CD4-positive, alpha-beta T cell treated with Interleukin-4 for 1 hour (primary cell): ENCODE measurements at places on chromosomes 3 and 15.

GRCh38 chr15:50633653-50634052 is 52.9 kb downstream of the TRPM7 start:
- no peak for DNase-seq

GRCh38 chr3:69319652-69320051 is 66.2 kb downstream of the FRMD4B start:
- no peak for DNase-seq

DNA sequence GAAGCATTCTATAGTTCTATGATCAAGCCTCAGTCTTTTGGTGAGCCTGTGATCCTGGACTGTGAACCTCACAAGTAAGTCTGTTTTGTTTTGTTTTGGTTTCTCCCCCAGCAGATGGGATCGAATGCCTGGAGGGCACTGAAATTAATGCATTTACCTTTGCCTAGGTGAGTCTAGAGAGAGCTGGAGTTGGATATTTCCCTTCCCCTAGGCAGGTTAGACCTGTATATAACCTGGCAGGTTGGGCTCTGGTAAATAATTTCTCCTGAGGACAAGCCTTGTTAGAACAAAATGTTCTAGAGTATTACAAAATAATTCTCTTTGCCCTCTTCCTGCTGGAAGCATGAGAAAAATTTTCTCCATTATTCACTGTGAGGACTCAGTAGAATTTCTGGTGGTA is 211.9 kb downstream of the TPRG1 start:
- DNase-seq: no peak

DNA sequence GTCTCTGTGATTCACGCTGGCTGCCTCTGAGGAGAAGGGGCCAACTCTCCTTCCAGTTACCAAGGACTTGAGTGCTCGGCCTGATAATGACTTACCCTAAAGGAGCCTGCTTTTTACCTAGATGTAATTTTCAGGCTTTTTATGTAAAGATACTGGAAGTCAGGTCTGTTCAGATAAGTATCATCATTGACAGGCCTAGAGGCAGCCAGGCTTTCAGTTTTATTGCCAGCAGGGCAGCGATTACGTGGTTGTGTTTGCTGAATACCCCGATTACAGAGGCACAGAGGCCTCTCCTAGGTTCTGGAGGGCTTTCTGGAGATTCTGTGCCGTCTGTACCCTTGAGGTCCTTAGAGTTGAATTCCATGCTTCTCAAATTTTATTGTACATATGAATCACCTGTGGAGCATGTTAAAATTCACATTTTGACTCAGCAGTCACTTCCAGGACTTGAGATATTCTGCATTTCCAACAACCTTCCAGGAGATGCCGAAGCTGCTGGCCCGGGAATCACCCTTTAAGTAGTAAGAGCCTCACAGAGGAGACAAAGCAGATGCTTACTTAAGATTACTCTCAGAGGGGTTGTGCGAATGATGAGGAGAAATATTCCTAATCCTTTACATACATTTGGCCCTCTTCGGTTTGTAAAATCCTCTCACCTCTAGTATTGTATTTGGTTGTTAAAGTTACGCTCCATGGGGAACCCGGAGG is 160.1 kb upstream of the BHLHE40 start:
- DNase-seq: no peak

DNA sequence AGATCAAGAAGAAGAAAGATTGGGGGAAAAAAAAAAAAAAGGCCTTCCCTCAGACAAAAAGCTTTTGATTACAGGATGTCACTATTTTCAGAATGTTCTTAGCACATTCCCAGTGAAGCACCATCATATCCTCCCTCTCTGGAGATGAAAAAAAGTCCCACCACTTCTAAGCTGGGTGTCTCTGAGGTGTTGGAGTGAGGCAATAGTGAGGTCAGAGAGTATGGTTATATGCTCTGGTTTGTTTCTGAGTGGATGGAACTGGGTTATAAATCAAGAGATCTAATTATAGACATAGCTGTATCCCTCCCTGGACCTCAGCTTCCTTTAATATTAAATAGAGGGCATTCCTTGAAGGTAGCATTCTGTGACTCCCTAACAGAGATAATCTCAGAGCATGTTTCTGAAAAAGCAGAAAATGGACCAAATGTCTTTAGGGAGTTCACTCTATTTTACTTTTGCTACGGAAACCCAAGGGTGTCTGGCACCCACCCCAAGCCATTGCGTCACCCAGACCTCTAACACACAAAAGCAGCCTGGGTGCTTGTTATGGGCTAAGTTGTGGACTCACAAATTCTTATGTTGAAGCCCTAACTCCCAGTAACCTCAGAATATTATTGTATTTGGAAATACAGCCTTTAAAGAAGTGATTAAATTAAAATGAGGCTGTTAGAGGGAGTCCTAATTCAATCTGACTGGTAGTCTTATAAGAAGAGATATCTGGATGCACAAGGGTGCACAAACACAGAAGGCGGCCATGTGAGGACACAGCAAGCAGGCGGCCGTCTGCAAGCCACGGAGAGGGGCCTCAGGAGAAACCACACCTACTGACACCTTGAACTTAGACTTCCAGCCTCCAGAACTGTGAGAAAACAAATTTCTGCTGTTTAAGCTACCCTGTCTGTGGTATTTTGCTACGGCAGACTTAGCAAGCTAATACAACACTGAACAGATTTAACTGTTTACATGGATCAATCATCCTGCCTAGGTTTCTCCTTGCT is 81.5 kb downstream of the MB21D2 start:
- no peak for DNase-seq

DNA sequence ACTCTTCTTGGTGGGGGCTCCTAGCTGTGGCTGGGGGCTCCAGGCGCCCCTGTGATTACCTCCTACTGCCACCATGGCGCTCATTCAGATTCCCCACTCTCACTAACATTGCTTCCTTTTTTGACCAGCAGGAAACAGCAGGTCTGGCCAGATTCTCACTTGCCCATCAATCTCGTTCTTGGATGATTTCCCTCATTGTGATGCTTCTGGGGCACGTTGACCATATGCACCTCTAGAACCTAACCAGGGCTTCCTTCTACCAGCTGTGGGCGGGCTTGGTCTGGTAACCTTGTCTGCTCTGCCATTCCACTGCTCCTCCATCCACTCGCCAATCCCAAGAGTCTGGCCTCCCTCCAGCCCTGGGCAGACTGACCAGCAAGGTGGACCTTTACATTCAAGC is 35.9 kb upstream of the PTPN23 start:
- DNase-seq: no peak

- no peak for DNase-seq
Observed at GRCh38 chr3:142735462-142735861, 11.6 kb downstream of the TRPC1 start.

DNA sequence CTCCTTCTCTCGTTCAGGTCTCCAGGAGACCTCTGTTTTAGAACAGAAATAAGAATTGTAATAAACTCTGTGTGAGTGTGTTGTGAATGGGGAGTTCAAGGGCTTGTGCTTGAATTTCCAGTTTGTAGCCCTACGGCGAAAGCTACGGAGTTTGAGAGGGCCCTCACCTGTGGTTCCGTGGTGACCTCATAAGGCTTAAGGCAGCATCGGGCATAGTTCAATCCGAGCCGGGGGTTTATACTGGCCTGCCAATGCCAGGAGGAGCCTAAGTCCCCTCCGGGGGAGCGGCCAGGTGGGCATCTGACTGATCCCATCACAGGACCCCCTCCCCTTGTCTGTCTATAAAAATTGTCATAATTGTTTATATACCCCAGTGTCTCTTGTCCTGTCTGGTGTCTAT is 43.7 kb downstream of the ZBTB11 start:
- no peak for DNase-seq

DNA sequence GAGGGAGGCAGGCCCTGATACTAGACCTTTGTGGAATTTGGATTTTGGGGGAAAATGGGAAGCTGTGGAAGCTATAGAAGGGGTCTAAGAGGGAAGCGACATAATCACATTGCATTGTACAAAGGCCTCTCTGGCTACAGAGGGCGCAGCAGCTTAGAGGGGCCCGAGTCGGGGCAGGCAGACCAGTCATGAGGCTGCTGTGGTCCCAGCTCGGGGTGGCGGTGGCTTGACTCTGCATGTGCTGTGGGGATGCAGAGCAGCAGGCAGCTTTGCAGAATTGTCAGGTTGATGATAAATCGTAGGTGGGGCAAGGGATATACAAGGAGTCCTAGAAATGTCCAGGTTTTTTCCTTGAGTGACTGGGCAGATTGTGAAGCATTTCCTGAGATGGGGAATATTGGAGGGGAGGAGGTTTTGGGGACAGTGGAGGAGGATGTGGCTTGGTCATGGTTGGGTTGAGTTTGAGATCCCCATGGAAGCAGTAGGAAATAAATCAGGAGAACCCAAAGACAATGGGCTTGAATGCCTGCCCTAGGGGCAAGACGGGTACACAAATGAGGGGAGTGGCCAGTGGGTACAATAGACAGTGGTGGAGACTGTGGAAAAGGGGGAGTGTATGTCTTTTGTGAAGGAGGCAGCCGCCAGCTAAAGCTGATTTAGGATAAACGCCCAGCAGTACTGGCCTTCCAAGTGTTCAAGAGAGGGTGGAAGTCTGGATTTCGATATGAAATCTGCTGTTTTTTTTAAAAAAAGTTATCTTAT is 94.1 kb downstream of the HMG20A start:
- DNase-seq: no peak

DNA sequence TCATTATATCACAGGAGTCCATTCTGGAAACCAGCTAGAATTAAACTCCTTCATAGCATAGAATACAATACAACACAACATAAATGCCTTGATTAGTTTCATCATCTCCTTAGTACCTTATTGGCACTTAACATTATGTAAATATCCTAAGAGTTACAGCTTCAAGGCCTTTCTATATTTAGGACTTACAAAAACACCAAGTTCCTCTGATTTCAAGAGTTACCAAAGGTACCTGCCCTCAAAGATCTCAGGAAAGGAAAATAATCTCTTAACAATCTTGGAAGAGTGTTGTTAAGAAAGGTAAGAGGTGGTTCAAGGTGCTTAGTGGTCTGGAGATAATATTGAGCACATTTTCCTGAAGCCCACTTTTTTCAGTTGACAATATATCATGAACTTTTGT is 477.7 kb downstream of the IGSF11 start:
- DNase-seq: no peak

DNA sequence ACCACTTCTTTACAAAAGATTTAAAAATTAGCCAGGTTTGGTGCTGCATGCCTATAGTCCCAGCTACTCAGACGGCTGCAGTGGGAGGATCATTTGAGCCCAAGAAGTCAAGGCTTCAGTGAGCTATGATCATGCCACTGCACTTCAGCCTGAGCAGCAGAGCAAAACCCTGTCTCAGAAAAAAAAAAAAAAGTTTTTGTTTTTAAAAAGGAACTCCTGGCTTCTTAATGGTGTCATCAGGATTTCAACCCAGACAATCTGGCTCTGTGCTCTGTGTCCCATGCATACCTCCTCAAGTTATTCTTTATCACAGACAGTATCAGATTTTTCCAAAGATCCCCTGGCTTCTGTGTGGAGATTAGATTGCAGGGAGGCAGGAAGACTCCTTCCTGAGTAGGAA is 64.2 kb upstream of the IL12A start:
- no peak for DNase-seq

GRCh38 chr3:17942856-17943255 is 200.4 kb upstream of the TBC1D5 start:
- no peak for DNase-seq

- DNase-seq: no peak
Observed at GRCh38 chr3:120421926-120422325, 28.9 kb downstream of the FSTL1 start.

GRCh38 chr3:189841473-189842205 is 210.4 kb downstream of the TP63 start:
- no peak for DNase-seq

- DNase-seq: no peak
Observed at GRCh38 chr3:169602482-169602881, 61.0 kb downstream of the MECOM start.

DNA sequence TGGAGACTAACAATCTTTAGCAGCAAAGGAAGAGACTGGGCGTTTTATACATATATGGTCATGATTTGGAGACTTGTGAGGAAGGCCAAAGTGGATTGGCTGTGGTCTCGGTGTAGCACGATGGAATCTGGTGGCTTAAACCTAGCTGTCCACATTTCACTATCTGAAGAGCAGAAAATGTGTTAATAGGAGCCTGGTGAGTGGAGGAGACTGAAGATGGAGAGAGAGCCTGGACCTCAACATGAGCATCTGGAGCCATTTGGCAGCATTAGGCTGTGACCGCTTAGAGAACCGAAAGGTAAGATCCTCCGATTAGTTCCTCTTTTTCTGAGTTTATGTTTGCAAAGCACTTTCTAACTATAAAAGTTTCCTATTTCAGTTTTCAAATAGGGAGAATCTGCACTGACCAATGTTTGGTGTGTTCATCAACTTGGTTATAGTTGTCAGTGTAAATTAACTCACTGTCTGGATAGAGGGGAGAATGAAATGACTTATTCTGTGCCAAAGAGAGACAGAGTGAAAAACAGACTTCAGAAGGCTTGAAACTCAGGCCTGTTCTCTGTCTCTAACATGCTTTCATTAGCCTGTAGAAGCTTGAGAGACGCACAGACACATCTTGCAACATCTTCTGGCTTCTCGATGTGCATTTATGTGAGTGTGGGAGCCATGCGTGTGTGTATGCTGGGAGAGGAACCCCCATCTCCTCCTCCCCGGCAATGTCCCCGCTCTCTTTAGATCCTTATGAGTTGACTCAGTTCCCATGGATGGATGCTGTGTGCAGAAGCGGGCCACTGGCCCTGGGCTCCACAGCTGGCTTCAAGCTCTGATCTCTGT is 244.7 kb upstream of the TBL1XR1 start:
- no peak for DNase-seq

- no peak for DNase-seq
Observed at GRCh38 chr3:44420676-44421075, 56.8 kb downstream of the ZNF445 start.

GRCh38 chr3:38317192-38317759 is 29.3 kb upstream of the XYLB start:
- DNase-seq: no peak

DNA sequence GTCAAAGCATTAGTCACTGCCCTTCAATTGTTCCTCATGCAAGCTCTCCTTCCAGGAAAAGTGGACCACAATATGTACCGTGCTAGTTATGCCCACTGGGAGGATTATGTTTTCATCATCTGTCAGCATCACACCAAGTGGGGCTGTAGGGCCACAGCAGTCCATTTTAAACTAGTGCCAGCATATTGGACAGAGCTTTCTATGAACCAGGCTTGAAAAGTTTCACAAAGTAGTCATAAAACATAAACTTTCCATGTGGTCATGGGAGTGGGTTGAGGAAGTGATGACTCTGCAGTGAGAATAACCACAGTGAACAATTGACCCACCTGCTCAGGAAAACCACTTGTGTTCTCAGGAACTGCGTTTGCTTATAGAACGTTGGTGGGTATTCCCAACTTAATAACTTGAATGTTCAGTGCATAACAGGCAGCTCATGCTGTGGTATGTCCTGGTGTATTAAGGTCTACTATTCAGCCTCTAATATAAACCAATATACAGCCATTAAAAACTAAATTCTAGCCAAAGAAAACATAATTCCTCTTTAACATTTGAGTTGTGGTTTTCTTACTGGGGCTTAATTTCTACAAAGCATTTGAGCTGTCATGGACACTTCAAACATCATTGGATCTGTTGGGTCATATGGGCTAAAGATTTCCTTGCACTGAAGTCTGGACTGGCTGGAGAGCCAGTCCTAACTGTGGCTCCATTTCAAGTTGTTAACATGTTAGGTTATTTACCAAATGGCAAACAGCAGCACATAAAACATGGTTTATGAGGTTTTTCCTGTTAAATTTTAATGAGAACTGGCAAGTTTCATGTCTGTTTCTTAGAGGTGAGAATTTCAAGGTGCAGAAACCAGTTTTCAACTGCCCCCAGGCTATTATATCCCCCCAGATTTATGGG is 274.1 kb downstream of the OTOL1 start:
- DNase-seq: peak; percentile 11

GRCh38 chr15:48978638-48979037 is 14.9 kb upstream of the SHC4 start:
- no peak for DNase-seq

- no peak for DNase-seq
Observed at GRCh38 chr15:43463507-43463906, 29.4 kb downstream of the TP53BP1 start.
